Foreskin melanocyte (primary cell): ENCODE measurements at places on chromosomes 2 and 18.

DNA sequence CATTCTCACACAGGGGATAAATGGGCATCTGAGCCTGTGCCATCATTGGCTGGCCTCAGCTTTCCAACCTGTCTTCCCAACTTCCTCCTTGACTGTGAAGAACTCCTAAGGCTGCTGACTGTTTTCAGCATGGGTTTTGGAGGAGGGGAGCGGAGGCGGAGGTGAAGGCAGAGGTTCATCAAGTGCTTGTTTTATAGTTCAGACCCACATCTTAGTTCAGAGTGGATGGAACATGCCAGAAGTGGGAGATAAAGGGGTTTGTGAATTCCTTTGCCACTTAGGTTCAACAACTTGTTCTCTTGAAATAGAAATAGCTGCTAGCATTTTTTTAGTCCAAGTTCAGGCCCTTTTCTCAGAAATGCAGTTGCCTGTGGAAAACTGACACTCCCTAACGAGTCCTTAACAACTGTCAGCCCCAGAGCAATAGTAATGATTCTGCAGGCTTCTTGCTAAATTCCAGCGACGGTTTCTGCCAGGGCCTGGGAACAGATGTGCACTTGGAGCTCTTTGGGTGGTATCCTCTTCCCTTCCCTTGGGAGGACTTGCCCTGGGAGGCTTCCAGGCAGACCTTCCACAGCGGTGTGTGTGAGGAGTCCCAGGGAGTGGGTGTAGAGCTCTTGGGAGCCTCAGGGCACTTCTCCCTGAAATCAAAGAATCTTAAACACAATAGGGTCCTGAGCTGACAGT is 30.1 kb upstream of the ITGA6 start:
- no peak for DNase-seq

GRCh38 chr2:19738707-19739106 is 163.1 kb downstream of the TTC32 start:
- DNase-seq, result no peak

- DNase-seq, result no peak
Measured at GRCh38 chr2:156329927-156330726, 2.4 kb downstream of the NR4A2 start.

DNA sequence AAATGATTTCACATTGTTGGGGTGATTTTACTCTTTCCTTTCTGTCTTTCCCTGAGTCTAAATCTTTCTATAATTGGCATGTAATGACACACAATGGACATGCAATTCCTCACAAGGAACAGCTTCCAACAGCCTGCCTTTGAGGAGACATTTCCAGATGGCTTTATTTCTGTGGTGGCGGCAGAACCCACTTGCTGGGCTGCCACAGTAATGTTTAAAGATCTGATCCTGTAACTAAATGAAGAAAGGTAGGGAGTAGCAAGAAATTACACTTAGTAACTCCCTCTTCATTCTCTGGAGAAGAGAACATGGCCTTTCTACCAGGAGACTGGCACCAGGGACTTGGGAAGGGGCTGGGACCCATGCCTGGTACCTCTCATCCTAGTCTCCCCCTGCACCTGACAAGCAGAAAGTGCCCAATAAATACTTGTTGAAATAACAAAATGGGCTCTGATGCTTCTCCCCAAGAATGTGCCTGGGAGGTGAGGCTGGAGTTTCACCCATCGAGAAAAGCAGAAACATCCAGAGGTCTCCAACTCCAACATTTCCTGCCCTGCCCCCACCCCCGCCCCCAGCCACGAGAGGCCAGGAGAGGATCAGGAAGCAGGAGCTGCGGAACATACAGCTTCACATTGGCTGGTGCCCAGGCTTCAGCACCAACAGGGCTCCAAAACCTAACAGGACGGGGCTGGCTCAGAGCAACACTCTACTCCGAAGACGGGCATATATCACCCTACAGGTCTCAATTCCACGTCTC is 92.1 kb downstream of the PXDN start:
- DNase-seq, result no peak

- peak; percentile 50 for DNase-seq
Measured at GRCh38 chr2:118668431-118669424, 178.7 kb downstream of the EN1 start.

DNA sequence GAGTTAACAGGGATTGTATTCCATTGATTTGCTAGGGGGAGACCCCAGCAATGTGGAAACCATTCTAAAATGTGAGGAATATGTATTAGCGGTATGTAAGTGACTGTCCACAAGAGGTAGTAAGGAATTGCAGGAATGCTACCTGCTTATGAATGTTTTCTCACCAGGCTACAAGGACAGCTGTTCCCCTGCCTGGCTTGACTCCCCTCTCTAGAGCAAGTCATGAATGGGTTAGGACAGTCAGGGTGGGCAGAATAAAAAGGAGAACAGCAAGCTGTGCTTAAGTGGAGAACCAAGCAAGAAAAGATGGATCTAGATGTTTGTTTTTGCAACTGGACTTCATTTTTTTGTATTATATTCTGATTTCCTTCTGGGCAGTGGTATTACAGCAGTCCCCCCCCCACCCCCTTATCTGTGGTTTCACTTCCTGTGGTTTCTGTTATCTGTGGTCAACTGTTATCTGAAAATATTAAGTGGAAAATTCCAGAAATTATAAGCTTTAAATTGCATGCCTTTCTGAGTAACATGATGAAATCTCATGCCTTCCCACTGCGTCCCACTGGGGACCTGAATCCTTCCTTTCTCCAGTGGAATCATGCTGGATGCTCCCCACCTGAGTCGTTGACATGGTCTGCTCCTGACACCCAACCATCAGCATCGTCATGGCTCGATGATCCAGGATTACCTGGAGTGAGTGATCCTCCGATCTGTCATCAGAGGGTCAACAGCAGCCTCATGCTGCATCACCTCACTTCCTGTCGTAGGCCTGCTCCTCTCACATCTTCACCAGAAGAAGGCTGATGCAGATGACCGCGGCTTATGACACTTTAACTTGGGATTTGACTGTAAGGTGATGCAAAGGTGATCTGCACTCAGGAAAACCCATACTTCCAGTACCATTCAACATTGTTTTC is 52.2 kb downstream of the VAPA start:
- no peak for DNase-seq

DNA sequence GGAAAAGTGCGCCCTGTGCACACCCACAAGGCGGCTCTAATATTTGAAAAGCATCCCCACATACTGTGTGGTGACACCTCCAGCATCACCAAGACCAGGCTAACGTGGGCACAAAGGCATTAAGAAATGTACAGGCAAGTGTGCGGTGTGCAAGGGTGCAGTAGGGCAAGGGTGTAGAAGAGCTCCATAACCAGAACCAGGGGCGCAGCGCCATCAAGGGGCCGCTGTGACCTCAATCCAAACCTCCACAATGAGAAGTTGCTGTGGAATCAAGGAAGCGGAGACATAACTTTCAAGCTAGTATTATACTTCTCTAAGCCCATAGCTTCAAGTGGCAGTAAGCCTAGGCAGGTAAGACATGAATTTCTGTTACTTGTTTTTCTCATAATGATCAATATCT is 13.0 kb downstream of the L3MBTL4 start:
- peak; percentile 11 for DNase-seq

DNA sequence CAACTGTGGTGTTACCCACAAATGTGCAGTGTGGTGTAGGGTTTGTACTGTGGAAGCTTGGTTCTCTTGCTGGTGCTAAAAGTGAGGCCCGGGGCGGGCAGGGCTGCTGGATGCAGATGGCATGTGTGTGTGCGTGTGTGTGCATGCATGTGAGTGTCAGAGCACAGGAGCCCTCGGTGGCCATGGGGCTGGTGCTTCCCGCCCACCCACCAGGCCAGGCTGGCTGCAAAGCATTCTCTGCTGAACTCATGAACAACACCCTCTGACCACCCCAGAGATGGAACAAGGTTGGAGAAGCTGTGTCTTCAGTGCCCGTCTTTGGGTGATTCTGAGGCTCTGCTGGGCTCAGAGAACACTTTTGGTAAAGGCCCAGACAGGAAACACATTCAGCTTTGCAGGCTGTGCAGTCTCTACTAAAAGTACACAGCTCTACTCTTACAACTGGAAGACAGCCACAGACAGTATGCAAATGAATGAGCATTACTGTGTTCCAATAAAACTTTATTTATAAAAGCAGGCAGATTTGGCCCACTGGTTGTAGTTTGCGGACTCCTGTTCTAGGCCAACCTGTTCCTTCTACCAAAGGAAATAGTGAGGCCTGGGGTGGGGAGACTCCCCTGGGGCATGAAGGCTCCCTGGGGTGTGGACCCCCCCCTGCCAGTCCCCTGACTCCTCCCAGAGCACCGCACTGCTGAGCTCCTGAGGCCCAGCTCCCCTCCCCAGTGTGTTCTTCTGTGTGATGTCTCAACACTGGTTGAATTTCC is 225.3 kb upstream of the HDAC4 start:
- no peak for DNase-seq

DNA sequence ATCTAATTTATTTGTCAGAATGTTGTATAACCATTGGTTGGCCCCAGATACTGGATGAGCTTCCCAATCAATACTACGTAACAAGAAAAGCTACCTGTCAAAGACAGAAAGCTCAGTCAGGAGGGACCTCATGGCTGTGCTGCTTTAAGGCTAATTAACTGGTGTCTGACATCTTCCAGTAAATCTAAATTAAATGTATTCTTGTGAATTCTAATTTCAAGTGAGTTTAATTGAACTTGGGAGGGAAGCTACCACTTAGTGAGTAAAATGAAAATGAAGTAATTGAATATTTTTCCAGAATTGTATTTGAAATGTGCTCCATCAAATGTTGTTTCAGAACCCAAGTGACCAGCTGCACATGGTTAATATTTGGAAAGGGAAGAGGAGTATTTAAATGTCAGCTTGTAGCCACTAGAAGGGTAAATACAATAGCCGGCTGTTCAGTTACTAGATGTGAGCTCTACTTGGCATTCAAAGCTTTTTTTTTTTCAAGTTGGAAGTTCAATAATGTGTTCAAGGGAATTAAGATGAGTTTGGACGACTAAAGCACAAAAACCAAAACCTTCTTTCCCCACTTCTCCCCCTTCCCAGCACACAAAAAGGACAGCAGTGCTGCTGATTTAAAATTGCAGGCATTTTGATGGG is 62.0 kb downstream of the GPR39 start:
- no peak for DNase-seq

- no peak for DNase-seq
Measured at GRCh38 chr2:8076448-8077342, 605.2 kb upstream of the ID2 start.

DNA sequence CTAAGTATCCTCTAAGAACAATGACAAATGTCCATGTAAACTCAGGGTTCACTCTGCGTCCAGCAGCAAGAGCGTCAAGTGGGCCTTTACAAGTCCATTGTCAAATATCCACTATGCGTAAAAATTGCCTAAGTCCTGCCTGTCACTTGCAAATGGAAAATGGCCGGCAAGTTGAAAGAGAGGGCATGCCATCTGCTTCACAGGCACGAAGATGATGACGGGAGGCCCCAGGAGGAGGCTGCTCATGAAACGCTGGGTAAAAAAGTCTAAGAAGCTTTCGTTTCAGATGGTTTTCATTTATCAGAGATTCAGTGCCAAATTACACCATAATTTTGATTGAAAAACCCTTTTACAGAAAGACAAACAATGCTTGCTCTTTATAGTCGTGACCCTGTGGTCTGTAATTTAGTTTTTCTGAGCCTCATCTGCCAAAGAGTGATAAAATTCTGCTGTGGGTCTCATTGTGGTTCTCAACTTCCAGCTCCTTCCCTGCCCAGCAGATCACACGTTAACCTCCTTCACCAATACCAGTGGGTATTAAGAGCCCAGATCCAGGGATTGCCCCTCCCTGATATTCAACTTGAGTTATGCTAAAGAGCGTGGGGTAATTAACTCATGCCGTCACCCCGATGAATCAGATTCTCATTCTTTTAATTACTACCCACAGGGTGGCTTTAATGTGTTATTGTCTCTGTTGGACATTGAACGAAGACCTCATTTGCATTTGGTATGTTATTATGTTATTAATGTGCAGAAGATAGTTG is 160.2 kb upstream of the ALKAL2 start:
- no peak for DNase-seq

- DNase-seq, result no peak
Measured at GRCh38 chr2:217897816-217898806, 104.7 kb downstream of the TNS1 start.

- no peak for DNase-seq
Measured at GRCh38 chr18:76604108-76604934, 109.3 kb upstream of the ZNF516 start.
